Mesendoderm (in vitro differentiated cells): ENCODE measurements at places on chromosomes 2 and 18.

DNA sequence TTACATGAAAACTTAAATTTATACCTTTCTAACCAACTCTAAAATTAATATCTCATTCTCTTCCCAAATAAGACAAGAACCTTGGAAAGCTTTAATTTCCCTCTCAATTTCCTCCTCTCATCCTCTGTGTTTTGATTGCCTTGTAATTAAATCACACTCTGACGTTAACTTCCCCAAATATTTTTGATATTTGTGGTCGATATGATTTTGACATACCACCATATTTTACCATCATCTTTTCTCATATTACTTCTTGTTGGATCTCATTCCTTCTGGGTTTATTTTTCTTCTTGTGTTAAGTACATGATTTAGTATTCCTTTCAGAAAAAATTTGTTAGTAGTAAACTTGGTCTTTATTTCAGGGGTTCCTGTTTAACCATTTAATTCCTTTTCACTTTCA lies 69.6 kb downstream of the RDH14 start:
- DNase-seq = no peak

GRCh38 chr2:61433606-61434005 lies 37.3 kb downstream of the USP34 start:
- DNase-seq = peak; percentile 34

DNA sequence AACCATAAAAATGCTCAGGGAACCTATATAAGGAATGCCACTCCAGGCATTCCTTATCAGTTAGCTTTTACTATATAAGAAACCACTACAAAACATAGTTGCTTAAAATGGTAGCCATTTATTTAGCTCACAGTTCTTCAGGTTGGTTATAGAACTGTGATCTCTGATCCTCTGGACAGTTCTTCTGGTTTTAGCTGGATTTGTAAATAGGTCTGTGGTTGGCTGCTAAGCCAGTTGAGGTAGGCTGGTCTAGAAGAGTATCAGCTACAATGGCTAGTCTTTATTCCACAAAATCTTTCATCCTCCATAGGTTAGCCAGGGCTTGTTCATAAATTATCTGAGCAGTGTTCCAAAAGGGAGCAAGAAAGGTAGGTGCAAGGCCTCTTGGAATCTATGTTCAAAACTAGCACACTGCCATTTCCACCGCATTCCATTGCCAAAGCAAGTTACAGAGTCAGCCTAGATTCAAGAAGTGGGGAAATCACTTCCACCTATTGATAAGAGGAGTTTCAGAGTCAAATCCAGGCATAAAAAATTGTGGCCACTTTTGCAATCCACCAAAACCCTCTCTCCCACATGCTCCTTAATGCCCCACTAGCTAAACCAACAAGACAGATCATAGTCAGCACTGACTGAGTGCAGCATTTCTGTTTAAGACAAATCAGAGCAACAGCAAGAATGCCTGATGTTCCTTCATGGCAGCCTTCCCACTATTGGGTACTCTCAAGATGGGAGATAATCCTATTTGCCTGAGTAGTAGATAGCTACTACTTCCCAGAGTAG lies 146.4 kb downstream of the IRS1 start:
- no peak for DNase-seq

GRCh38 chr18:3664563-3665178 lies 214.7 kb downstream of the TGIF1 start:
- DNase-seq = peak; percentile 77

DNA sequence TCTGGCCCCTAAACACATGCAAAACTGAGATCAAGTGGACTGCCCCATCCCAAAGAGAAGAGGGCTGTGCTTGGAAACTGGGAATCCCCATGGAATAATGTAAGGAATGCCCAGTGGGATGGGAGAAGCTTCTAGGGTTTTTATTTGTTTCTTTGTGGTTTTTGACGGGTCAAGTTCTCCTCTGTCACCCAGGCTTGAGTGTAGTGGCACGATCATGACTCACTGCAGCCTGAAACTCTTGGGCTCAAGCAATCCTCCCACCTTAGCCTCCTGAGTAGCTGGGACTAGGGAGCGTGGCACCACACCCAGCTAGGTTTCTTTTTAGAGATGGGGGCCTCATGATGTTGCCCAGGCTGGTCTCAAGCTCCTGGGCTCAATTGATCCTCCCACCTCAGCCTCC lies 101.7 kb upstream of the ZSWIM2 start:
- DNase-seq = no peak

GRCh38 chr2:231965102-231965501 lies 3.6 kb downstream of the DIS3L2 start:
- peak; percentile 12 for DNase-seq

GRCh38 chr18:74489676-74490075 lies 6.5 kb upstream of the CNDP2 start:
- no peak for DNase-seq

GRCh38 chr2:70743677-70744076 lies 24.3 kb downstream of the ADD2 start:
- peak; percentile 51 for DNase-seq

DNA sequence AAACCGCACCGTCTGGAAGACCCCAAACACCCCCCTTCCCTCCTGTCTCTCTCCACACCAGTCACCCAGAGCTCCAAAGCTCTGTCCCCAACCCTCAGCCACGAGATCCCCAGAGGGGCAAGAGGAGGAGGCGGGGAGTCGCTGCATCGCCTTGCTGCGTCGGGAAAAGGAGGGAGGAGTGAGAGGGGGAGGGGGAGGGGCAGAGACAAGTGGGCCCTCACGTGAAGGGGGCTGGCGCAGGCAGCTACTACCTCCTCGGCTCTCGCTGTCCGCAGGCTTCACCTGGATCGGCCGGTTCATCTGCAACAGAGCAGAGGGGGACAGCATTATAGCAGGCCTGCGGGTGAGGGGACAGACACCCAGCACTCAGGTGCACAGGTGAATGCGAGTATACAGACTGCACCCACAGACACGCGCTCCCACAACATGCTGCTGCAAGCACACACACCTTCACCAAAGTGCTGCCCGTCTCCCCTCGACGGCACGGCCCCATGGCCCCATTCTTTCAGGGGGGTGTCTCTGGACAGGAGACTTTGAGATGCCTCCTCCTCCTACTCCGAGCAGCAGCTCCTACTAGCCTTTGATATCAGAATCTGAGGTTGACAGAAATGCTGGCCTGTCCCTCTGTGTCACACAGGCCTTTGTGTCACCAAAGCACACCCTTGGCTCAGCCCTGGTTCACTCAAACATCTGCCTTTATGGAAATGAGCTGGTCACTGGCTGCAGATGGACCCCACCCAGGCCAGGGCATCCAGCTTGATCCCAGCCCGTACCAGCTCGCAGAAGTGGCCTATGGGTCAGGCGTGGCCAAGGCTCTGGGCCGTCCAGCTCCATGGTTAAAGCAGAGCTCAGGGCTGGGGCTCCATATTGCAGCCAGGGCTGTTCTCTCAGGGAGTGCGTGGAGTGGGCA lies 243.8 kb downstream of the CELF4 start:
- no peak for DNase-seq

- DNase-seq = peak; percentile 23
Observed at GRCh38 chr2:172995323-172996244, 80.1 kb upstream of the MAP3K20 start.

DNA sequence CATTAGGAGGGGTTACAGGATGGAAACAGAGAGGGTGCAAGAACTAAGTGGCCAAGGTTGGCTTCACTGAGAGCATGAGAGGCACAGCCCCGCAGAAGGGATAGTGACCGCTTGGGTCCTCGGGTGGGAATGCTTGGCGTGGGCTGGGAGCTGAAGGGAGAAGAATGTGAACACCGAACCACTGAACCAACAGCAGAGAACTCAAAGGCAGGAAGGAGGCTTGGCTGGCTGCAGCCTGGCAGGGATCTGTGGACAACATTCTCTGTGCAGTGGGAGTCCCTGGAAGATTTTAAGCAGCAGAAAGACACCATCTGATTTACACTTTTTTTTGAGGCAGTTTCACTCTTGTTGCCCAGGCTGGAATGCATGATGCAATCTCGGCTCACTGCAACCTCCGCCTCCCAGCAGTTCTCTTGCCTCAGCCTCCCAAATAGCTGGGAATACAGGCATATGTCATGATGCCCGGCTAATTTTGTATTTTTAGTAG lies 33.9 kb downstream of the SOWAHC start:
- DNase-seq = peak; percentile 60

DNA sequence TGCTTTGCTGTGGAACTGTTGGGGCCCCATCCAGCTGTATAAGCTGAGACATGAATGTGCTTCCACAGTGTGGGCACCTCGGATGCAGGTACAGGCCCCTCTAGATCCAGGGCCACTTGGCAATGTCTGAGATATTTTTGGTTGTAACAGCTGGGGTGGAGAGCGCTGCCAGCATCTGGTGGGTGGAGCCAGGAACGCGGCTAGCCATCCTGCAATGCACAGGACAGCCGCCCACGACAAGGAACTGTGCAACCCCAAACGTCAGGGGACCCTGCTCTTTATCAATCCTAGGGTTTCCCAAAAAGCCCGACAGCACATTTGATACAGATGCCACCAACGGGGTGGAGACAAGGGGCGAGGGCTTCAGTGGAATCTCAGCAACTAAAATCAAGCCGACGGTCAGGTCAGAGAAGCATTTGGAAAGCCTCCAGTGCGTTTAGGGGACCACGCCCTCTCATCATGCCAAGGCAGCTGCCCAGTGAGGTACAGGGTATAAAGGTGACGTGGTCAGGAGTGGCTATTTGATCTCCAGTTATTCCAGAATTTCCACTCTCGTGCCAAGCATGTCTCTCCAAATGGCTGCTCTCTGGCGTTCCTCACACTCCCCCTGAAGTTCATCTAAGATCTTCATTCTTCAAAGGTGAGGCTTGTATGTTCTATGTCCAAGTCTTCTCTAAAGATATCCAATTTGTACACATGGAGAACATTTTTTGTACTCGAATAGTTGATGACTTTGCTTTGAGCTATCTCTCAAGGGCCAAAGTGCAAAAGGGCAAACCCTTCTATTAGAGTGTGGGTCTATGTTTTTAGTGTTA lies 55.7 kb downstream of the LRRFIP1 start:
- no peak for DNase-seq

- DNase-seq = no peak
Observed at GRCh38 chr2:207039225-207039624, 99.9 kb downstream of the CPO start.

DNA sequence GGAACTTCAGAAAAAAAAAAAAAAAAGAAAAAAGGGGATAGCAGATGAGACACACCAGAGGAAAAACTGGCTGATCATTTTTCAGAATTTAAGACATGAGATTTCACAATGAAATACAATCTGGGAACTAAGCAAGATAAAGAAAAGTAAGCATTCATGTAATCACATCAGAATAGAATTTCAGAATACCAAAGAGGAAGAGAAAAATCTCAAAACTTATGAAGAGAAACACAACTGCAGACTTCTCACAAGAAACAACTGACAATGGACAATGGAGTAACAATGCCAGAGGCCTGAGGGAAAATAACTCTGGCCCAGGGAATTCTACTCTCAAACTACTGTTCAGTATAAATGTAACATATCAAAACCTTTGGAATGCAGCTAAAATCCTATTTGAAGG lies 13.2 kb upstream of the RRM2 start:
- DNase-seq = no peak

DNA sequence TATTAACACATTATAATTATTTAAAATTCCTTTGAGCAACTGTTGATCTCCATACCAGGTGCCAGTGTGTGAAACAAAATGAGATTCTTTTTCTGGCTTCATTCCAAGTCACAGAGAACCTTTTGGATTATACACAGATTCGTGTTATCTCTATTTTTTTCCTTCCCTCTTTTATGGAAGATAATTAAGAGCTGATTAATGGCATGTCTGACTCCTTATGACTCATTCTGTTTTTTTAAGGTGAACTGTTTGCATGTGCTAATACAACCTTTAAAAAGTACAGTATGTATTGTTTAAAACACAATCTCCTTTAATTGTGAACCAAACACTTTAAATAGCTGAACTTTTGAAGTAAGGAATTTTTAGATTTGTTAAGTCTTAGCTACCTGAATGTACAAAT lies 39.3 kb downstream of the PELI1 start:
- DNase-seq = no peak

- no peak for DNase-seq
Observed at GRCh38 chr2:2409481-2409880, 78.4 kb upstream of the MYT1L start.

- DNase-seq = no peak
Observed at GRCh38 chr2:16400127-16400623, 265.5 kb downstream of the CYRIA start.

- peak; percentile 3 for DNase-seq
Observed at GRCh38 chr2:216796115-216796840, 63.6 kb downstream of the TNP1 start.

DNA sequence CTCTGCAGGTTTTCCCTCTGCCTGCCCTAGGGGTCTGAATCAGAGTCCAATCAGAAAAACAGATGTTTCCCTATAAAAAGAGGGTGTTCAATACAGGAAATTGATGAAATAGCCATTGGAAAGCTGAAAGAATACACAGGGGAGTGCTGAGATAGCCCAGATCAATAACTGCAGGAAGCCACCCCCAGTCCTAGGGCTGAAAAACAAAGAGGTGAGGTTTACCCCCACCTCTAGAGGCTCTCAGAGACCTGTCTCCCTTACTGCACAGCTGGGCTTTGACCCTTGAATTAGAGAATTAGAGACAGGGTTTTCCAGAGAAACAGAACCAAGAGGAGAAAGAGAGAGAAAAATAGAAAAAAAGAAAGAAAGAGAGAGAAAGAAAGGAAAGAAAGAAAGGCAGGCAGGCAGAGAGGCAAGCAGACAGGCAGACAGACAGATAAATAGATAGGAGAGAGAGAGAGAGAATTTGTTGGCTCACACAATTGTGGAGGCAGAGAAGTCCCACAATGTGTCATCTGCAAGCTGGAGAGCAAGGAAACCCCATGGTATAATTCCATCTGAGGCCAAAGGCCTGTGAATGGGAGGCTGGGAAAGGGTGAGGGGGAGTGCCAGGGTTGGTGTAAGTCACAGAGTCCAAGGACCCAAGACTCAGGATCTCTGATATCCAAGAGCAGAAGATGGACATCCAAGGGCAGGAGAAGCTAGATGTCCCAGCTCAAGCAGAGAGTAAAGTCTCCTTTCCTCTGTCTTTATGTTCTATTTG lies 18.9 kb upstream of the ME2 start:
- DNase-seq = no peak

GRCh38 chr2:196160101-196160500 lies 11.3 kb downstream of the STK17B start:
- peak; percentile 85 for DNase-seq
